Bronchial smooth muscle cell (primary cell): ENCODE measurements at places on chromosomes 3 and 15. TPM values are rescaled to one million over a fixed set of nuclear protein-coding genes. Genes with fewer than 3 reads are reported as not detected.

CHRFAM7A gene
- total RNA-seq = 0.32 and 0.69 TPM in 2 replicates

LRRIQ4 gene
- not detected in 2 replicates for total RNA-seq

MAN2A2 gene
- 6.8 and 11.2 TPM in 2 replicates for total RNA-seq

DNAH12 gene
- under 0.01 TPM in 2 replicates for total RNA-seq

CLSTN2 gene
- total RNA-seq = 0.09 and 0.16 TPM in 2 replicates

LRRC3B gene
- not detected in 2 replicates for total RNA-seq

SNURF gene
- 87.3 and 257 TPM in 2 replicates for total RNA-seq

ZBED2 gene
- under 0.01 TPM in 1 of 2 replicates, not detected in the other for total RNA-seq

EPHA6 gene
- total RNA-seq = 0.26 TPM in 1 of 2 replicates, not detected in the other

CATSPER2 gene
- total RNA-seq = 1.1 and 1.3 TPM in 2 replicates

UBE2E1 gene
- 73.8 and 97.1 TPM in 2 replicates for total RNA-seq

PPM1L gene
- 0.63 and 0.69 TPM in 2 replicates for total RNA-seq

UROC1 gene
- total RNA-seq = not detected in 2 replicates

HOMER2 gene
- total RNA-seq = 9.0 and 10.2 TPM in 2 replicates

NUDT16 gene
- total RNA-seq = 14.0 and 14.9 TPM in 2 replicates

GP5 gene
- total RNA-seq = under 0.01 and 0.09 TPM in 2 replicates

TMEM212 gene
- total RNA-seq = not detected in 2 replicates

KCNMB2 gene
- not detected in 2 replicates for total RNA-seq

GP9 gene
- not detected in 2 replicates for total RNA-seq

KLF15 gene
- 0.47 and 0.69 TPM in 2 replicates for total RNA-seq

BCL6 gene
- 10.6 and 15.9 TPM in 2 replicates for total RNA-seq

CFAP100 gene
- not detected in 2 replicates for total RNA-seq

ARHGAP31 gene
- total RNA-seq = 2.7 and 3.3 TPM in 2 replicates

KBTBD12 gene
- not detected in 2 replicates for total RNA-seq

CIB2 gene
- 1.1 and 1.8 TPM in 2 replicates for total RNA-seq

CTXN2 gene
- total RNA-seq = not detected in 2 replicates

CA12 gene
- total RNA-seq = 47.5 and 101 TPM in 2 replicates

MOBP gene
- total RNA-seq = under 0.01 TPM in 1 of 2 replicates, not detected in the other

PLOD2 gene
- 57.5 and 65.9 TPM in 2 replicates for total RNA-seq

RASL12 gene
- total RNA-seq = 31.7 and 58.0 TPM in 2 replicates

FMN1 gene
- 2.8 and 26.4 TPM in 2 replicates for total RNA-seq

RAD54L2 gene
- 9.9 and 11.2 TPM in 2 replicates for total RNA-seq

TMEM266 gene
- total RNA-seq = 0.16 and 0.17 TPM in 2 replicates

ABHD10 gene
- total RNA-seq = 34.4 and 44.0 TPM in 2 replicates

BFSP2 gene
- not detected in 2 replicates for total RNA-seq

TTC21A gene
- 4.6 and 4.8 TPM in 2 replicates for total RNA-seq

CLDN1 gene
- under 0.01 and 0.17 TPM in 2 replicates for total RNA-seq

FBXL2 gene
- total RNA-seq = 14.8 and 16.5 TPM in 2 replicates

P3H2 gene
- 2.6 and 4.3 TPM in 2 replicates for total RNA-seq

ZPLD1 gene
- under 0.01 TPM in 2 replicates for total RNA-seq

GPR87 gene
- total RNA-seq = 0.16 TPM in 1 of 2 replicates, not detected in the other

CCR8 gene
- total RNA-seq = not detected in 2 replicates

PCOLCE2 gene
- 122 and 144 TPM in 2 replicates for total RNA-seq

PCSK6 gene
- total RNA-seq = 0.09 and 0.16 TPM in 2 replicates

ZNF717 gene
- total RNA-seq = 19.7 and 21.3 TPM in 2 replicates

EIF5A2 gene
- 6.9 and 8.4 TPM in 2 replicates for total RNA-seq

BCL2A1 gene
- 1.6 and 8.8 TPM in 2 replicates for total RNA-seq

CORO2B gene
- total RNA-seq = 10.1 and 24.6 TPM in 2 replicates

ZNF502 gene
- total RNA-seq = 1.7 and 4.6 TPM in 2 replicates
